ENCODE measurements at places on chromosomes 5 and 9. TPM values are rescaled to one million over a fixed set of nuclear protein-coding genes. Genes with fewer than 3 reads are reported as not detected.

PCDHA8 gene
- total RNA-seq = not detected

ASPN gene
- under 0.01 TPM for total RNA-seq

PCDHGB2 gene
- not detected for total RNA-seq

ENTREP1 gene
- 0.64 TPM for total RNA-seq

PCDHGA10 gene
- total RNA-seq = 4.3 TPM

GFPT2 gene
- total RNA-seq = 0.48 TPM

TEX48 gene
- not detected for total RNA-seq

MEIKIN gene
- total RNA-seq = not detected

UIMC1 gene
- total RNA-seq = 40.2 TPM

SOHLH1 gene
- total RNA-seq = not detected

MATR3 gene
- total RNA-seq = 197 TPM

BSPRY gene
- 6.5 TPM for total RNA-seq

IFNA5 gene
- total RNA-seq = not detected

ELAVL2 gene
- total RNA-seq = not detected

OCLN gene
- 104 TPM for total RNA-seq

GARIN3 gene
- not detected for total RNA-seq

ROR2 gene
- total RNA-seq = 0.24 TPM

CATSPER3 gene
- not detected for total RNA-seq

Measured in tracheal epithelial cell (primary cell).